ENCODE measurements at places on chromosomes 11 and 22.
A peak's percentile ranks its signal among the peaks of the same experiment; 100 is the strongest.

- no peaks in the 10 kb centered on the region for H3K4me1 ChIP-seq
- H3K27ac ChIP-seq, result no peak overlapping the region
- H3K4me3 ChIP-seq, result no peak overlapping the region
- no peaks in the 10 kb centered on the region for H3K36me3 ChIP-seq
- peaks cover 51% of the 10 kb centered on the region for H3K27me3 ChIP-seq
These were observed 40.7 kb upstream of the SLN start for GRCh38 chr11:107752508-107752907.

GRCh38 chr11:64238999-64239398 lies 1.9 kb upstream of the FKBP2 start:
- peaks cover 27% of the 10 kb centered on the region for H3K36me3 ChIP-seq
- no peak for DNase-seq
- H3K4me1 ChIP-seq, result peaks cover 33% of the 10 kb centered on the region
- H3K27ac ChIP-seq, result peak overlapping the region; percentile 97

DNA sequence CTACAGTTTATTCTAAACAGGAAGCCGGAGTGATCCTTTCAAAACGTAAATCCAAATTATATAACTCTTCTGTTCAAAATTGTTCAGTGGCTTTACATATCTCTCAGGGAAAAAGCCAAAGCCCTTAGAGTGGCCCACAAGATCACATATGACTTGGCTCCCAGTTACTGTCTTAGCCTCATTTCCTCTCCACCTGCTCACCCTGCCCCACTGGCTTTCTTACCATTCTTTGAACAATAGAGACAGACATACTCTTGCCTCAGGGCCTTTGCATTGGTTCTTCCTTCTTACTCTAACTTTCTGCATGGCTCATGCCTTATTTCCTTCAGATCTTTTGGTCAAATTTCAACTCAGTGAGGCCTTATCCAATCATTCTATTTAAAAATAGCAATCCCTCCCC lies 52.1 kb downstream of the STIM1 start:
- peak overlapping the region; percentile 4 for H3K27ac ChIP-seq
- no peak overlapping the region for H3K4me3 ChIP-seq
- no peaks in the 10 kb centered on the region for H3K36me3 ChIP-seq
- peaks cover 77% of the 10 kb centered on the region for H3K4me1 ChIP-seq
- DNase-seq, result no peak

GRCh38 chr11:101187748-101188147 lies 58.1 kb upstream of the PGR start:
- no peak overlapping the region for H3K4me3 ChIP-seq
- DNase-seq, result no peak
- no peak overlapping the region for H3K27ac ChIP-seq
- H3K36me3 ChIP-seq, result no peaks in the 10 kb centered on the region
- no peaks in the 10 kb centered on the region for H3K4me1 ChIP-seq

DNA sequence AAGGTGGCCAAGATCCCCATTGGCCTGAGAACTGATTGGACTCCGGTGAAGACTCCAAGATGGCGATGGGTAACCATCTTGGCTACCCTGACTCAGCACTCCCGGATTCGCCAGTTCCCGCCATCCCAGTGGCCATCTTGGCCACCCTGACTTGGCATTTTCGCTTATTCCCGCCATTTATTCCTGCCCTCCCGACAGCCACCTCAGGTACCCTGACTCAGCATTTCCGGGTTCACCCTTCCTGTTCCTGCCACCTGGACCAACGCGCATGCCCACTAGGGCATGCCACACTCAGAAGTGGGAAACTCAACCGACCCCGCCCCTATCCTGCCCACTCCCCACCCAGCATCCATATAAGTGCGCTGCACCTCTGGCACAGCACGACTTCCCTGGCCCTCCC lies 7.8 kb downstream of the OR8K5 start:
- DNase-seq, result no peak
- H3K27ac ChIP-seq, result no peak overlapping the region
- no peaks in the 10 kb centered on the region for H3K4me1 ChIP-seq
- H3K36me3 ChIP-seq, result no peaks in the 10 kb centered on the region
- no peaks in the 10 kb centered on the region for H3K27me3 ChIP-seq

- no peak overlapping the region for H3K4me3 ChIP-seq
- H3K4me1 ChIP-seq, result no peaks in the 10 kb centered on the region
- peaks cover 17% of the 10 kb centered on the region for H3K27me3 ChIP-seq
- no peak for DNase-seq
- H3K36me3 ChIP-seq, result no peaks in the 10 kb centered on the region
These were observed 38.4 kb downstream of the ANO1 start for GRCh38 chr11:70116386-70117065.

- peaks cover 25% of the 10 kb centered on the region for H3K4me1 ChIP-seq
- no peaks in the 10 kb centered on the region for H3K36me3 ChIP-seq
- H3K4me3 ChIP-seq, result peak overlapping the region; percentile 59
- H3K27ac ChIP-seq, result peak overlapping the region; percentile 94
- peak; percentile 70 for DNase-seq
- H3K27me3 ChIP-seq, result no peaks in the 10 kb centered on the region
These were observed 102.5 kb downstream of the KIAA1671 start for GRCh38 chr22:25054943-25055511.
